H1 (cell line): ENCODE measurements at places on chromosomes 1 and 21.

GRCh38 chr1:230421481-230421880, 4.7 kb downstream of the PGBD5 start:
- no peak for DNase-seq

GRCh38 chr1:181784039-181784683, 277.4 kb downstream of the ZNF648 start:
- DNase-seq: no peak

GRCh38 chr1:178689769-178690168, 35.3 kb upstream of the RALGPS2 start:
- no peak for DNase-seq

DNA sequence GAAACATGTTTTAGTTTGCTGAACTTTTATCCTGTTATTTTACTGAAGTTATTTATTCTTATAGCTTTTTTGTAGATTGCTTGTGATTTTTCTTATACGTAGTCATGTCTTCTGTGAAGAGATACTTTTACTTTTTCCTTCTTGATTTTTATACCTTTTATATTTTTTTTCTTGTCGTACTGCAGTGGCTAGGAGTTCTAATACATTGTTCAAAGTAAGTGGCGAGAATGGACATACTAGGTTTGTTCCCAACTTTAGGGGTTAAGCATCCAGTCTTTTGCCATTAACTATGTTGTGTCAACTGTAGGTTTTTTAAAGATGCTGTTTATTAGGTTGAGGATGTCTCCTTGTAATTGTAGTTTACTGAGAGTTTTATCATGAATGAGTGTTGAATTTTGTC, 36.3 kb downstream of the MAN1A2 start:
- DNase-seq: no peak

GRCh38 chr1:153793973-153794615, 18.9 kb downstream of the SLC27A3 start:
- DNase-seq: no peak

- DNase-seq: peak; percentile 87
These were observed 1.9 kb downstream of the S100A11 start for GRCh38 chr1:152034654-152035538.

DNA sequence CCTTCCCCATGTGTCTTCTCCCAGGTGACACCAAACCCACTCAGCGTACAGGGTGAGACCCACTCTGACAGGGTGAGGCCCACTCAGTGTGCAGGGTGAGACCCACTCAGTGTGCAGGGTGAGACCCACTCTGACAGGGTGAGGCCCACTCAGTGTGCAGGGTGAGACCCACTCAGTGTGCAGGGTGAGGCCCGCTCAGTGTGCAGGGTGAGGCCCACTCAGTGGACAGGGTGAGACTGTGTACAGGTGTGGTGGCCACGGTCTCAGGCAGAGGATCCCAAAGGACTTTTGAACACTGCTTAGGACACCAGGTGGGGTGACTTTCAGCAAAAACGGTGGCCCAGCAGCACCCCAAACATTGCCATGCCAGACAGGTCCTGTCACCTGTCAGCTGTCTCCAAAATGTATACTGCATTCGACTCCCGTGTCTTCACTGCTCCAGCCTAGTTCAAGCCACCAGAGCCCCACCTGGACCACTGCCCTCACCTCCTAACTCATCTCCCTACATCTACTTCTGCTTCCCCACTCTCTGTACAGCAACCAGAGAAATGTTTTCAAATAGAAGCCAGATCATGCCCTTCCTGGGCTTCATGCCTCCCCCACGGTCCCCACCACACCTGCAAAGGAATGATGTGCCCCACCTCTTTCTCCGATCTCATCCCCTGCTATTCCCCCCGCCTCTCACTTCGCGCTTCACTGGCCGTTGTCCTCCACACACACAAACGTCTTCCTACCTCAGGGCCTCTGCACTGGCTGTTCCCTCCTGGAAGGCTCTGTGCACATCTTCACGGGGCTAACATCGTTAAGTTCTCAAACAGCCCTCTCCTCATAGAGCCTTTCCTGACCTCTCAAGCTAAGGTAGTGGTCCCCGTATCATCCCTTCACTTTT, 52.1 kb downstream of the ACBD3 start:
- no peak for DNase-seq

DNA sequence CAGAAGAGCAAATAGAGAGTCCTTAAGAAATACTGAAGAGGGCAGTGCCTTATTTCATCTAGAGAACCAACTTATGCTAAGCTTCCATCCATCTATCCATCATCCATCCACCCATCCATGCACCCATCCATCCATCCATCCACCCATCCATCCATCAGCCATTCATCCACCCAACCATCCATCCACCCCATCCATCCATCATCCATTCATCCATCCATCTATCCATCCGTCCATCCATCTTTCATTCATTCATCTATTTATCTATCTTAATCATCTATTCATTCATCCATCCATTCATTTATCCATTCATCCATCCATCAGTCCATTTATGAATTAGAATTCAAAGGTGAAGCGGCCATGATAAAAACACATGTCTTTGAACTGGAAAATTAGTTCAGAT, 171.5 kb upstream of the FMN2 start:
- DNase-seq: no peak

GRCh38 chr1:220007438-220007837, 38.9 kb downstream of the EPRS1 start:
- DNase-seq: no peak

DNA sequence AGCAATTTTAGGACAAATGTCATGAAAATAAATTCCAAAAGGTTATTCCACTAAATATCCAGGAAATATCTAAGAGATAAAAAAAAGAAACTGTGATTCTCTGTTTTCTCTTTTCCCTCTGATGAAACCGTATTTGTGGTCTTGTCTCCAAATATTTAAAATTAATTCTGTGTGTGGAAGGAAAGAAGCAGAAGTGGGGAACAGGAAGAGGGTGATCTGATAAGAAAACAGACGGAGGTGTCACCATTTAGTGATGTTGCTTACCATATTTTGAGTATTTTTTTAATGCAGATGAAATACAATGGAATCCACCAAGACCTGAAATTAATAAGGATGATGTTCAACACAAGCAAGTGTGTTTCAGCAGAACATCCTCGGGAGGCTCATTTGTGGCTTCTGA, 29.6 kb downstream of the CLCA1 start:
- DNase-seq: no peak

DNA sequence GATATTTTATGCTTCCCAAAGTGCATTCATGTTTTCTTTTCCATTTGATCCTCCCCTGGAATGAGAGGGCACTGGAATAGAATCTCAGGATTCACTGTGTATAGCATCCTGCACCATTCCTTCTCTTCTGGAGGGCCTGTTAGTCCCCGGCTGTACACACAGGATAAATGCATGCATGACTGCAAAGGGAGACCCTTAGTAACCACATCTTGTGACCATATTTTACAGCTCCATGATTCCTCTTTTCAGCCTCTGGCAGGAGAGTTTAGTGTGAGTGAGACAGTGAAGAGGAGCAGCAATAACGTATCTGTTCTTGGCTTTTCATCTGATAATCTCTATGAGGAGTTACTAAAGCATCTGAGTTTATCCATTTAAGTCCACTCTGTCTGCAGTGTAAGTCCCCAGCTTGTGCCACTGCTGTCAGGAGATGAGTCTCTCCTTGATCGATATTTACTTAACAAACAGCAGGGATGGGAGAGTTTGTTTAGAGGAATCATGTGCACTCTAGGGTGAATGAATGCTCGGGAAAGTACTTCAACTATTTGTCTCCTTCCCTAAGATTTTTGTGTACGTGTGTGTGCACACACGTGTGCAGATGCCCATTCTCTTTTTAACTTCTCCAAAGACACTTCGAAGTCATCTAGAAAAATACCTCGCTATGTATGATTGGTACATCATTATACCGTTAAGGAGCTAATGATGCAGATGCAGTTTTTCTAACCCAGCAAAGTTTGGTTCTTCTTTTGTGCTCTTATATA, 41.1 kb downstream of the PROX1 start:
- DNase-seq: no peak

GRCh38 chr1:40044110-40044509, 3.6 kb downstream of the CAP1 start:
- no peak for DNase-seq

DNA sequence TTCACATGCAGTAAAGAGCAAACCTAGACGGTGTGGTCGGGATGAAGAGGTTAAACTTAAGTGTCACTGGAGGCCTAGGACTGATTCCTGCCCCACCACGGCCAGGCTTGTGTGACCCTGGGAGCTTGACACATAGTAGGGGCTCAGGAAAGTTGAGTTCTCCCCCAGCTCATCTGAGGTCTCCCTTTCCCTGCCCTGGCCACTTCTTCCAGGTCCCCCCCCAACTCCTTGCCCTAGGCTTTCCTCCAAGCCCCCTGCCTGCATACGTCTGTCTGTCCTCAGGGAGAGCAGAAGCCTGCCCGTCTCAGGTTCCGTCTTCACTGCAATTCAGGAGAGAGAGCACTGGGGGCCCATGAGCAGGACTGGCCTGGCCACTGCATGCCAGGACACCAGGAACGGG, 225.8 kb downstream of the PTPRU start:
- DNase-seq: no peak

DNA sequence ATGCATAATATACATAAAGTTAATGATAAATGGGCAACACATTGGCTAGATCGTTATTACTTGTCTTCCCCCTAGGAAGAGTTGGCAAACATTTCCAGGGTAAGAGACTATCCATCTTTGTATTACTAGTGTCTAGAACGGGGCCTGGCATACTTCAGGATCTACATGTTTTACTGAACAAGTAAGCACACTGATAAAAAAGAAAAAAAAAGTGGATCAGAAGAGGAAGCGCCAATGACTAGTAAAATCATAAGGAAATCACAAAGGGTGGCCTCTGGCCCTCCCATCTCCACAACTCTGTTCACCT, 482 bp downstream of the TM2D1 start:
- DNase-seq: no peak

DNA sequence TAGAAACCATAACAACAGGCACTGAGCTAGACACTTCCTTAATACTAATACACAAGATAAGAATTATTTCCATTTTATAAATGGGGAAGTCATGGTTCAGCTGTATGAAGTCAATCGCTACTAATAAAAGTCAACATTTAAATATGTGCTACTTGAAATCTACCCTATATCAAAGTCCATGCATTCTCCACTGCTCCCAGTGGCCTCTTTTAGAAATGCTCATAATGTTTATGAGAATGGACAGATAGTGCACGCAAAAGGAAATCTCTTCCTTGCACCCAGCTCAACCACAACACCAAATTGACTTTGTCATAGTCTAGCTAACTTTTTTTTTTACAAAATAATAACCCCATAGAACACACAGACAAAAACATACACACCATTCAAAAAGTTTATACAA, 281.7 kb upstream of the CXADR start:
- DNase-seq: no peak

DNA sequence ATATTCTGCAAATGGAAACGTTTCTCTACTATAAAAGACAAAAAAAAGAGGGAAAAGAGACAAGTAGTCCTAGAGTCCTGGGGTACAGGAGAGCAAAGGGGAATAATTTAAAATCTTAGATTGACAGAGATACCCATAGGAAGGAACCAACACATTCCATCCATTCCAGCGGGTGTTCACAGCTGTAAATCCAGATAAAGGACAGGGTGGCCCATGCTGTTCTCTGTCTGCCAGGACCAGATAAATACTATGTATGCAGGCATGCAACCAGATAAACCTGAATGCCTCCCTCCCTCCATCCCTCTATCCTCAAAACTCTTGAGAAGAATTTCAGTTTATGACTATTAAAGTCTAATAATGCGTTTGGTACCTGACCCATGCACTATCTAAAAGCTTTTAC, 131.8 kb downstream of the PTPN14 start:
- DNase-seq: no peak

DNA sequence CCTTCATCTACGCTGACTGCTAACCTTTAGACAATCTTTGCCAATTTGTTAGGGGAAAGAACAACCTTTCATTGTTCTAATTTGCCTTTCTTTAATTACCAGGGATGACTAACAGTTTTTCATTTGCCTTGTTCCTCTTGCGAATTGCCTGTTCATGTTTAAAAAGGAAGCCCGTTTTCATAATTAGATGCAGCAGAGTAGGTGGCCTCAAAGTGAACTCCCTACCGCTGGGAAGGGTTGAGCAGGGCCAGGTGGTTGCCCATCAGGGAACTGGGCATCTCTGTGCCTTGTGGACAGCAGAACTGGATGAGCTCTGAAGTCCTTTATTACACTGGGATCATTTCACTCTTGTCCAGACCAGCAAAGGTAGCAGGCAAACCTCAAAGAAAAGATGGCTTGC, 59.0 kb downstream of the HIVEP3 start:
- DNase-seq: no peak

- DNase-seq: no peak
These were observed 9.8 kb upstream of the MTFR1L start for GRCh38 chr1:25809929-25810328.

DNA sequence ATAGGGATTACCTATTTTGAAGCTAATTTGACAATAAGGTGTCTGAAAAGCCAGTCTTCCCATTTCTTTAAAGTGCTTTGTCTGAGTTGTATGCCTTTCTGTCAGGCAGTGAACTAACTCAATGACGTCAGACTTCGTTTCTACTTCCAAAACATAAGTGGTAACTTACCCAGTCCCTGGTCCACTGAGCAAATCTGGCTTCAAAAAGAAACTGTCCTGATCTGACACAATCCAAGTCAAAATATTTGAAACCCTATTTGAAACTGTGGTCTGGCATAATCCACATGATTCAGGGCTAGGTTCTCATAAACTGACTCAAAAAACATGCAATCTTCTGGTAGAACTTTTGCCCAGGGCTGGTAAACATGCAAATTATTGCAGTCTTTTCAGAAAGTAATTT, 34.0 kb downstream of the DIRAS3 start:
- DNase-seq: no peak

- no peak for DNase-seq
These were observed 6.9 kb upstream of the ZMYM4 start for GRCh38 chr1:35261412-35262120.

- no peak for DNase-seq
These were observed 20.7 kb downstream of the TRIM33 start for GRCh38 chr1:114490274-114490693.

DNA sequence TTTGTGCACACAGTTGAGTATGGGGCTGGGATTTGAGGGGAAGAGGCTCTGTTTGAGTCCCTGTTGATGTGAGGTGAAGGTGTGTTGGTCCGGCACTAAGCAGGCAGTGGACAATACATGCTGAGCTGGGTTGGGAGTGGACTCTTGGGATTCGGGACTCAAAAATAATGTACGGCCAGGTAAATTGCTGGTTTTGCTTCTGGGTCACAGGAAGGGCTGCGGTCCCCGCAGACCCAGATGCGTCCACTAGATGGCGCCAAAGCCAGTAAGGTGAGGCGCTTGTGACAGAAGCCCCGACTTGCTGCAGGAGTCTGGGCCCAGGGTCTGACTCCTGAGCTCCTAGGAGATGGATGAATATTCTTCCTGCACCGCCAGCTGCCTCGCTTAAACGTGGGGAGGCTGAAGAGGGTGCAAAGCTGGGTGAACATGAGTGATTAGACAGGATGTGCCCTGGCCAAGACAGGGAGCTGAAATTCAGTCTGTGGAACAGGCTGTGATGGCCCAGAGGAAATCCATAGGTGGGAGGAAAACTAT, 61.4 kb downstream of the ACBD3 start:
- DNase-seq: peak; percentile 83
